ENCODE measurements at places on chromosomes 4 and X. TPM values are rescaled to one million over a fixed set of nuclear protein-coding genes. Genes with fewer than 3 reads are reported as not detected.

DNA sequence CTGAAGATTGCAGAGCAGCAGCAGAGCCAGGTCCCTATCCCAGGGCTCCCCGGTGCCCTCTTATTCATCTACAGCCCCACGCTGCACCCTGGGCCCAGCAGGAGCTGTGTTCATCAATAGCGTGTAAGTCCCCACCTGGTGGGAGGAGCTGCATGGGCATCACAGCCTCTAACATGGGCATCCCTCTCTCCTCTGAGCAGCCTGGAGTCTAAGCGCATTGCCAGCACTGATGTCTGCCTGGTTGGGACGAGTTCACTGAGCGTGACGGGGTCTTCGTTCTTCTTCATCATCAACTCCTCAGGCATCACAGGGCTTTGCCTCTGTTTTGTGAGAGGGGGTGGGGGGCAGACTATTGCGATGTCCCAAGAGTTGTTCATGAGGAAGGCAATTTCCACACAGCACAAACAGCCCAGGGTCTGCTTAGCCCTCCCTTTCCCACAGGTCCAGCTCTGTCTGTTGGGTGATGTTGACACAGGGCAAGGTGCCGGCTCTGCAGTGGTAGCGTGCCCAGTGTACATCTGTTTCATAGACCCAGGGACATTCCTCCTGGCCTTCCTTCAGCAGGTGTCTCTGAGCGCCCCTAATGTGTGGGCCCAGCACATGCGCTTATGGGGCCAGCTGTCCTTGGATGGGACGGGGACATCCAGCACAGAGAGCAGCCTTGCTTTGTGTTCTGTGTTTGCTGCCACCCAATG lies 85.9 kb downstream of the SORCS2 start:
- DNase-seq: no peak

DNA sequence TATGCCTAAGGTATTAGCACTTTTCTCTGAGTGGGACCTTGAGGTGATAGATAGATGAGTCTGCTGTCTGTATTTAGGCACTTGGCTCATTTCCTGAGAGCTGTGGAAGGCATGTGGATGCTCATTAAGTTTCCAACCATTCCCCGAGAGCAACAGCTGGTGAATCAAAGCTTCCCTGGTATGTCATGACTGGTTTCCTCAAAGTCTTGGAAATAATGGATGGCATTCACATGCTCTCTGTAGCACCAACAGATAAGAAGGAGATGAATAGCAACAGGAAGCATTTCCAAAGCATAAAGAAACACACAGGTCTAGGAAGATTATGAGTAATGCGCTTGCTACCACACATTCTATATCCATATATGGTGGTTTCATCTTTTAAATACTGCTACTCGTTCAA lies 118.3 kb upstream of the ETNPPL start:
- no peak for DNase-seq

GRCh38 chr4:113809311-113809710 lies 47.8 kb upstream of the CAMK2D start:
- DNase-seq: peak; percentile 14

- no peak for DNase-seq
Observed at GRCh38 chrX:146581981-146582712, 227.4 kb upstream of the CXorf51B start.

GRCh38 chr4:85995361-85995760 lies 364.5 kb downstream of the MAPK10 start:
- no peak for DNase-seq

- no peak for DNase-seq
Observed at GRCh38 chr4:168488869-168489274, 8.0 kb upstream of the PALLD start.

The SLC16A2 gene
- 4.4 TPM for total RNA-seq

- no peak for DNase-seq
Observed at GRCh38 chrX:49139713-49140112, 16.2 kb upstream of the GPKOW start.

The POF1B gene
- not detected for total RNA-seq

The VSIG1 gene
- 0.48 TPM for total RNA-seq
